ENCODE measurements at places on chromosomes 11 and 22.
A peak's percentile ranks its signal among the peaks of the same experiment; 100 is the strongest.

DNA sequence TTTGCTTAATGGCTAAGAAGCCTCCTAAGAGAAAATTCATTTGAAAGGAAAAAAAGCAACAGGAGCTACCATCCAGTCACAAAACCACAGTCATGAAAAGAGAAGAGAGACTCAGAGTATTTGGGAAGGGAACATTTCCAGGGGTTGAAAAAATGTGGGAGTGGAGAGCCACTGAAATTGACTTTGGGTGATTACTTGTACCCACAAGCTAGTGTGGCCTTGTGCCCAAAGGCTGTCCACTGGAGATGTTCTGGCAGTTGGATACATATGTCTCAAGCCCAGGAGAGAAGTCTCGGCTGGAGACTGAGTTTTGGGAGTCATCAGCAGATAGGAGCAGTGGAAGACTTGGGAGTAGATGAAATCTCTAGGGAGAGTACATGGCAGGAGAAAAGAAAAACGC, 3.2 kb upstream of the APOA5 start:
- H3K4me3 ChIP-seq = no peak overlapping the region
- peaks cover 5% of the 10 kb centered on the region for H3K4me1 ChIP-seq
- DNase-seq = no peak
- no peaks in the 10 kb centered on the region for H3K36me3 ChIP-seq

DNA sequence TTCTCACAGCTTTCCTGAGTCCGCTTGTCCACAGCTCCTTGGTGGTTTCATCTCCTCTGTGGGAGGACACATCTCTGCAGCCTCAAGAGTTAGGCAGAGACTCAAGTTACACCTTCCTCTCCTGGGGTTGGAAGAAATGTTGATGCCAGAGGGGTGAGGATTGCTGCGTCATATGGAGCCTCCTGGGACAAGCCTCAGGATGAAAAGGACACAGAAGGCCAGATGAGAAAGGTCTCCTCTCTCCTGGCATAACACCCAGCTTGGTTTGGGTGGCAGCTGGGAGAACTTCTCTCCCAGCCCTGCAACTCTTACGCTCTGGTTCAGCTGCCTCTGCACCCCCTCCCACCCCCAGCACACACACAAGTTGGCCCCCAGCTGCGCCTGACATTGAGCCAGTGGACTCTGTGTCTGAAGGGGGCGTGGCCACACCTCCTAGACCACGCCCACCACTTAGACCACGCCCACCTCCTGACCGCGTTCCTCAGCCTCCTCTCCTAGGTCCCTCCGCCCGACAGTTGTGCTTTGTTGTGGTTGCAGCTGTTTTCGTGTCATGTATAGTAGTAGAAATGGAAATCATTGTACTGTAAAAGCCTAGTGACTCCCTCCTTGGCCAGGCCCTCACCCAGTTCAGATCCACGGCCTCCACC, 11.7 kb downstream of the RASD2 start:
- no peaks in the 10 kb centered on the region for H3K27me3 ChIP-seq
- H3K4me3 ChIP-seq = no peak overlapping the region
- DNase-seq = no peak
- H3K36me3 ChIP-seq = no peaks in the 10 kb centered on the region
- H3K4me1 ChIP-seq = no peaks in the 10 kb centered on the region

DNA sequence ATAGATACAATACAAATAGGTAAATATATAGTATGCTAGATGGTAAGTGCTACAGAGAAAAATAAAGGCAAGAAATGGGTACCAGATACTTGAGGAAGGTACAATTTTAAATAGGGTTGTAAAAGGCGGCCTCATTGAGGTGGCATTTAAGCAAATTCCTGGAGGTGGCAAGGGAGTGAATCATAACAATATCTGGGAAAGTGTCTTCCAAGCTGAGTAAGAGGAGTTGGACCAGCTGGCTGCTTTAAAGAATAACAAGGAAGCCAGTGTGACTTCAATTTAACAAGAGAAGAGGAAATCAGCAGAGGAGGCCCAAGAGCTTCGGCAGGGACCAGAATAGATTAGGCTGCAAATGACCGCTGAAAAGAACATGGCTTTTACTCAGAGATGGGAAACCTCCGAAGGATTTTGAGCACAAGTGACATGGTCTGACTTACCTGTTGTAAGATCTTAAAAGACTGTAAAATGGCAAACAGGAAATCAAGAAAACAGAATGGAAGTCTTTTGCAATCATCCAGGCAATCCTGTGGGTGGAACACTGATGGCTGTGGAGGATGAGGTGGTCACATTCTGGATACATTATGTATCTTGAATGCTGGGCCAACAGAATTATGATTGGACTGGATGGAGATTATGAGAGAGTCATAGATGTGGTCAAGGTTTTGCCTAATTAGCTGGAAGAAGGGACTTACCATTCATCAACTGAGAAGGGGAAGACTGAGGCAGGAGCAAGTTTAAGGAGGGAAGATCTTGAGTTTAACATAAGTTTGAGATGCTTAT, 77.2 kb downstream of the RDX start:
- no peaks in the 10 kb centered on the region for H3K36me3 ChIP-seq
- H3K27ac ChIP-seq = no peak overlapping the region
- no peaks in the 10 kb centered on the region for H3K4me1 ChIP-seq
- no peaks in the 10 kb centered on the region for H3K27me3 ChIP-seq
- DNase-seq = no peak

DNA sequence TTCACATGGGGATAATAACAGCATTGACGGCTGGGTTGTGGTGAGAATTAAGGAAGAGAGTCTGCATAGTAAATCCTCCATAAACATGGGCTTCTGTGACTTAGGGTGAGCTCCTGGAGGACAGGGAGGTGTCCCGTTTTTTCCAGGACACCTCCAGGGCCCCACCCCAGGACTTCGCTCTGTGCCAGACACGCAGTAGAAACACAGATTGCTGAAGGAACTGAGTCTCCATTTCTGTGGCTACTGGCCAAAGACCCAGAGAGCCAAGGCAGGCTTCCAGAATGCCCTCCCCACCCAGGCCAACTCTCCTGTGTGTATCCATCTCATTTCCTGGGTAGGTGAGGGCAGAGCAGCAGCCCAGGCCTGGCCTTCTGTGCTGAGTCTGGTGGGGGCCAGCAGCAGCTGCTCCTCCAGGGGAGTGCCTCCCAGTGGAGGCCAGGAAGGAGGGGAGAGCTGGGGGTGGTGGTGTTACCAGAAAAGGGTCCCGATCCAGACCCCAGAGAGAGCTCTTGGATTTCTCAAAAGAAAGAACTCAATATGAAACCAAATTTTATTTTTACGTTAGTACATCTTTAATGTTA, 9.5 kb upstream of the RFPL3 start:
- no peak overlapping the region for H3K27ac ChIP-seq
- no peaks in the 10 kb centered on the region for H3K27me3 ChIP-seq
- no peaks in the 10 kb centered on the region for H3K4me1 ChIP-seq
- H3K36me3 ChIP-seq = no peaks in the 10 kb centered on the region
- no peak for DNase-seq
- H3K4me3 ChIP-seq = no peak overlapping the region

DNA sequence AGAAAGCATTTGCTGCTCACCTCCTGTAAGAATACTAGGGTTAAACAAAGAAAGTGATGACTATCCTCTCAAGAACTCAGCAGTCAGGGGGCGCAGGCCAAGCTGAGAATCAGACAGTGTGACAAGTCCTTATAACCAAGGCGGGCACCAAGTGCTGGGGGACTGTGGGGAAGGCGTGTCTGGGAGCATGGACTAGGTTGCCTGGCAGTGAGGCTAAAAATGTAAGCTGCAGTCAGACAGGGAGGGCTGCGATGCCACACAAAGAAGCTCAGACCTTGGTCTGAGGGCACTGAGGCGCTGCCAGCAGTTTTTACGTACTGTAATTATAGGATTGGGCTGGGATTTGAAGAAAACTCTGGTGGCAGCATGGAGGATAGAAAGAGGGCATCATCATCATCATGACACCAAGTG, 73.7 kb downstream of the FLI1 start:
- no peak overlapping the region for H3K4me3 ChIP-seq
- no peaks in the 10 kb centered on the region for H3K27me3 ChIP-seq

- H3K4me1 ChIP-seq = peaks cover 4% of the 10 kb centered on the region
- no peak overlapping the region for H3K27ac ChIP-seq
- H3K36me3 ChIP-seq = no peaks in the 10 kb centered on the region
- H3K27me3 ChIP-seq = no peaks in the 10 kb centered on the region
- no peak overlapping the region for H3K4me3 ChIP-seq
Observed at GRCh38 chr11:117580866-117581265, 216.2 kb downstream of the DSCAML1 start.

- H3K4me3 ChIP-seq = no peak overlapping the region
- H3K27me3 ChIP-seq = no peaks in the 10 kb centered on the region
- peaks cover 11% of the 10 kb centered on the region for H3K36me3 ChIP-seq
- no peak overlapping the region for H3K27ac ChIP-seq
- no peak for DNase-seq
Observed at GRCh38 chr11:47611348-47611794, 17.2 kb upstream of the C1QTNF4 start.

DNA sequence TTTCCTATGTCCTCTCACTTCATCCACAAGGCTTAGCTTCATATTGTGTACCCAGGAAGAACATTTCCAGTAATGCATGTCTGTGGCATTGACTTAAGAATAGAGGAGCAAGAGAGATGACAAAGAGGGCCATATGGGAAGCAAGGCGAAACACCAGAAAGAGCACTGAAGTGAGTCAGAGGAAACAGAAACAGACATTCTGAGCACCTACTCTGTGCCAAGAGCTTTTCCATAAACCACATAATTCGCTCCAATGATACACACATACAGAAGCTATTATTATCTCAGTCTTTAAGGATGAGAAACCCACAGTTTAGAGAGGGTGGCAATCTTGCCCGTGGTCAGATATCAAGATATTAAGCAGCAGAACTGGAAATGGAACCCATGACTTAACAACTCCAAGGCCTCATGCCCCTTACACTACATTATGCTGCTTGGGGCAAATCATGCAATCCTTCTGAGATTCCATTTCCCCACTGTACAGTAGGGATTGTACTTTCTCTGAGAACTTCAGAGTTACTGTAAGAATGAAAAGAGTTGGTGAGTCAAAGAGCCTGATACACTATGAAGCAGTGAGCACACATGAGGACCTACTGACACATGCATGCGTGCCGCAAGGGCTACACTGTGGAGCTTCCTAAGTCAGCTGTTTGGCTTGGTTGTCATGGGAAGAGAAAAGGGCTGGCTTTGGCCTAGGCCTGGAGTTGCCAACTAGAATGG, 126.6 kb downstream of the KCNC1 start:
- H3K36me3 ChIP-seq = no peaks in the 10 kb centered on the region
- no peak for DNase-seq
- no peaks in the 10 kb centered on the region for H3K27me3 ChIP-seq

- H3K4me1 ChIP-seq = peaks cover 27% of the 10 kb centered on the region
- H3K4me3 ChIP-seq = no peak overlapping the region
- H3K27ac ChIP-seq = no peak overlapping the region
- DNase-seq = no peak
Observed at GRCh38 chr11:63770763-63771162, 2.2 kb upstream of the ZFTA start.

- no peaks in the 10 kb centered on the region for H3K27me3 ChIP-seq
- no peaks in the 10 kb centered on the region for H3K4me1 ChIP-seq
- H3K27ac ChIP-seq = no peak overlapping the region
- H3K36me3 ChIP-seq = no peaks in the 10 kb centered on the region
Observed at GRCh38 chr11:134794192-134794591, 382.1 kb upstream of the B3GAT1 start.

- no peaks in the 10 kb centered on the region for H3K27me3 ChIP-seq
- peak within 1 kb of the TSS; percentile 54 for H3K27ac ChIP-seq
- H3K4me1 ChIP-seq = peaks cover 34% of the 10 kb centered on the region
- peak; percentile 91 for DNase-seq
- peak within 1 kb of the TSS; percentile 50 for H3K4me3 ChIP-seq
Observed at GRCh38 chr11:115504276-115505158, at the start of gene CADM1. Gene CADM1 (minus strand): TSS chr11:115504415.

GRCh38 chr11:88173956-88174355, 1.3 kb downstream of the RAB38 start:
- no peak for DNase-seq
- peak overlapping the region; percentile 53 for H3K4me3 ChIP-seq
- peaks cover 70% of the 10 kb centered on the region for H3K4me1 ChIP-seq
- no peaks in the 10 kb centered on the region for H3K27me3 ChIP-seq
- no peaks in the 10 kb centered on the region for H3K36me3 ChIP-seq
- H3K27ac ChIP-seq = peak overlapping the region; percentile 59

GRCh38 chr22:19802001-19802893, 41.7 kb downstream of the TBX1 start:
- H3K27me3 ChIP-seq = no peaks in the 10 kb centered on the region
- H3K36me3 ChIP-seq = no peaks in the 10 kb centered on the region
- no peak for DNase-seq
- no peak overlapping the region for H3K27ac ChIP-seq

- no peak for DNase-seq
- H3K4me1 ChIP-seq = no peaks in the 10 kb centered on the region
- no peak overlapping the region for H3K4me3 ChIP-seq
- no peaks in the 10 kb centered on the region for H3K27me3 ChIP-seq
- H3K36me3 ChIP-seq = no peaks in the 10 kb centered on the region
Observed at GRCh38 chr22:49066619-49067018, 761.1 kb downstream of the BRD1 start.

- H3K4me3 ChIP-seq = no peak overlapping the region
- no peak overlapping the region for H3K27ac ChIP-seq
- peaks cover 8% of the 10 kb centered on the region for H3K4me1 ChIP-seq
- no peak for DNase-seq
- H3K36me3 ChIP-seq = no peaks in the 10 kb centered on the region
- no peaks in the 10 kb centered on the region for H3K27me3 ChIP-seq
Observed at GRCh38 chr11:22479971-22480720, 142.0 kb downstream of the SLC17A6 start.

- H3K36me3 ChIP-seq = no peaks in the 10 kb centered on the region
- peak within 1 kb of the TSS; percentile 32 for H3K4me3 ChIP-seq
- peaks cover 16% of the 10 kb centered on the region for H3K27me3 ChIP-seq
- H3K27ac ChIP-seq = no peak within 1 kb of the TSS
- H3K4me1 ChIP-seq = peaks cover 17% of the 10 kb centered on the region
Observed at GRCh38 chr22:37427135-37427710, at the start of gene ELFN2. Gene ELFN2 (minus strand): TSS chr22:37427479. CDS start chr22:37375534, 51,945 bp downstream.

DNA sequence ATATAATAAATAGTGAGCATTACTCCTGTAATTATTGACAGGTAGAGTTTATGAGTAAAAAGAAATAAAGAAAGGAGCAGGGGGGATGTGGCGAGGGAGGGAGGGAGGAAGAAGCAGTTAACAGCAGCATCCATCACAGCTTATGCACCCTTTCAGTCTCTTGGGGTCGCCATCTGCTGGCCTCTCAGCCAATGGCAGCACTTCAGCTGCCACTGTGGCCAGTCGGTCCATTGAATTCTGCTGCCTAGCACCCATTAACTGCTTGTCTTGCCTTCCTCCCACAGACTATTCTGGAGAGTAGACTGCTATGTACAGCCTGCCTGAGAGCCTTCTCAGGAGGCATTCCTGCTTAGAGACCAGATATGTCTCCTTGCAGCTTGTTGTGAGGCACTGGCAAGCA, 388.3 kb downstream of the TENM4 start:
- no peak overlapping the region for H3K4me3 ChIP-seq
- DNase-seq = no peak
- H3K27ac ChIP-seq = no peak overlapping the region
- H3K4me1 ChIP-seq = no peaks in the 10 kb centered on the region
- H3K36me3 ChIP-seq = no peaks in the 10 kb centered on the region

DNA sequence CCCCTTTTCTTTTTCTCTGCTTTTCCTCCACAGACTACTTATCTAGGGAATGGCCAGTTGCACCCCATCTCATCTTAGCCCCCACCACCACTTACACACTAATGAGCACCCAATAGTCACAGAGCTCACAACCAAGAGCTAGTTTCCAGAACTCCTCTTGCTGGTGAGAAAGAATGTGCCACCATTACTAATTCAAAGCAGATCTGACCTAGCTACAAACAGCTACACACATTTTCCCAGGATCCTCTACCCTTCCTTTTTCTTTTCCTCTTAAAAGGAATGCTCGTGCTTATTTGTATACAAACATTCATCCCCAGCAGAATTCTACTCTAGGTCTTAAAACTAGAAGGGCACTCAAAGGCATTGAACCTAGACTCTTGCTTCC, 136.8 kb downstream of the CD44 start:
- peak overlapping the region; percentile 77 for H3K27ac ChIP-seq
- no peaks in the 10 kb centered on the region for H3K36me3 ChIP-seq
- peaks cover 30% of the 10 kb centered on the region for H3K4me1 ChIP-seq

All from vagina (tissue), 2 donors.